Kasumi-1 (cell line): ENCODE measurements at places on chromosomes 7 and 10.

- no peak for DNase-seq
These were observed 19.5 kb downstream of the CCDC71L start for GRCh38 chr7:106641416-106641815.

- DNase-seq, result no peak
These were observed 151.3 kb upstream of the NPVF start for GRCh38 chr7:25379351-25380300.

GRCh38 chr10:855671-856070, 75.8 kb downstream of the LARP4B start:
- no peak for DNase-seq

DNA sequence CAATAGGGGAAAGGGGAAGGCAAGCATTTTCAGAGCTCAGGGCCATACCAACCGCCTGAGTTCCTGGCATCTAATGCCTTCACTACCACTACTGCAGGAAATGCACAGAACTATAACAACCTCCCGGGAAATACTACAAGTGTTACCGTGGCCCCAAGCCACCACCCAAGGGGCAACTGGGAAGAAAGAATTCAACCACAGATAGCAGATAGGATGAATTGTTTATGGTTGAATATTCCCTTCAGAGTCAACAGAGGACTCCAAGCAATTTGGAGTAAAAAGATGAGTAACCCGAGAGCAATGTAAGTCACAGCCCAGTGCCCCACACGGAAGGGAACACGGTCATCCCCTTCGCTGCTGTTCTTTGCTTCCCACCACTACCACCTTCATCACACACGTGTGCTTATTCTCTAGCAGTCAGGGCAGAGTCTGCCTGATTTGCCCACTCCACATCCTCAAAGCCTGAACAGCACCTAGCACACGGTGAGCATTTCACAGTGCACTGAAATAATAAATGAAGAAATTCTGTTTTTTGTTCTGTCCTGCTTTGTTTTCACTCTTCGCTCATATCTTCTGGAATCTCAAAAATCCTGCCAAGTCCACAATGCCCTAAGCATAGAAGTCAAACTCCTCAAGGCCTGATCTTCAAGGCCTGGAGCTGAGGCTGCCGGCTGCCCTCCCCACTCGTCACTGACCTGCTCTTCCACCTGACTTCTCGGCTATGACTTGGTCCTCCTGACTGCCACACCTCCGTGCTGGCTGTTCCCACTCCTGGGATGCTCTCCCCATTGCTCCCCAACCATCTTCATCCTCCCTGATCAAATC, 221.1 kb downstream of the KCNMA1 start:
- DNase-seq, result no peak

DNA sequence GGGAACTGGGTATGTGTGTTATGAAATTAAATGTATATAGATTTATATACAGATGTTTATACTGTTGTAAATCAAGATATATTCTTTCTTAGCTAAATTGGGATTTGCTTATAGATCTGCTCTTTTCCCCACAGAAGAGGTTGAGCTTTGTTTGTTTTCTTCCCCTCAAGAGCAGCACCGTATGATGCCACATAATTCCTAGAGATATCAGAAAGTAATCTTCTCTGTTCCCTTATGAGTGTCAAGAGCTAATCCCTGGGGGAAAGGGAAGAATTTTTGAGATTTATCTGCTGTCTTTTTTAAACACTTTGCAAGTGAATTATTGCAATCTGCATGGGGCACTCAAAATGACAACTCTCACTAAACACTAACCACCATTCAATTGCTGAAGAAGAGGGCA, 68.7 kb upstream of the SP4 start:
- DNase-seq, result no peak

GRCh38 chr10:13769946-13770345, 183.2 kb downstream of the PRPF18 start:
- no peak for DNase-seq

GRCh38 chr10:88707429-88708155, 1.5 kb downstream of the LIPK start:
- DNase-seq, result no peak
